Trophoblast cell (in vitro differentiated cells and primary cell): ENCODE measurements at places on chromosomes 5 and 9.

- DNase-seq: no peak
Observed at GRCh38 chr9:110282018-110282738, 25.9 kb upstream of the TXN start.

GRCh38 chr9:83681490-83681889, 26.3 kb downstream of the UBQLN1 start:
- no peak for DNase-seq

DNA sequence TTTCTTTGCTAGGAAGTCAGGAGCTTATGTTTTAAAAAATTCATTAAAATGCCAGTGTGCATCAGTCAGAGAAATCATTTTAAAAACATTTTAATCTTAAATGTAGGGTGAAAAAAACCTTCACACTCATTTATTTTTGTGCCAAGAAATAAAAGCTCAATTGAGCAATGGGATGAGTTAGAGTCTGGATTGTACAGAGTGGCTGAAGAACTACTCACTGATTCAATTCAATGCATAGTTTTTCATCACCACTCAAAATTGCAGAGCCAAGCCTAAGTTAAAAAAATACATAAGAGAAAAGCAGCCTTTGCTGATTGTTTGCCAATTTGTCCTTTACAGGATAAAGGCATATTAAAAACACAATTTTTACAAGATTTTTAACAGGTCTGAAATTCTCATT, 168.2 kb upstream of the DMRTA1 start:
- peak; percentile 3 for DNase-seq

GRCh38 chr5:150272531-150272930, 17.0 kb downstream of the CAMK2A start:
- DNase-seq: peak; percentile 29

DNA sequence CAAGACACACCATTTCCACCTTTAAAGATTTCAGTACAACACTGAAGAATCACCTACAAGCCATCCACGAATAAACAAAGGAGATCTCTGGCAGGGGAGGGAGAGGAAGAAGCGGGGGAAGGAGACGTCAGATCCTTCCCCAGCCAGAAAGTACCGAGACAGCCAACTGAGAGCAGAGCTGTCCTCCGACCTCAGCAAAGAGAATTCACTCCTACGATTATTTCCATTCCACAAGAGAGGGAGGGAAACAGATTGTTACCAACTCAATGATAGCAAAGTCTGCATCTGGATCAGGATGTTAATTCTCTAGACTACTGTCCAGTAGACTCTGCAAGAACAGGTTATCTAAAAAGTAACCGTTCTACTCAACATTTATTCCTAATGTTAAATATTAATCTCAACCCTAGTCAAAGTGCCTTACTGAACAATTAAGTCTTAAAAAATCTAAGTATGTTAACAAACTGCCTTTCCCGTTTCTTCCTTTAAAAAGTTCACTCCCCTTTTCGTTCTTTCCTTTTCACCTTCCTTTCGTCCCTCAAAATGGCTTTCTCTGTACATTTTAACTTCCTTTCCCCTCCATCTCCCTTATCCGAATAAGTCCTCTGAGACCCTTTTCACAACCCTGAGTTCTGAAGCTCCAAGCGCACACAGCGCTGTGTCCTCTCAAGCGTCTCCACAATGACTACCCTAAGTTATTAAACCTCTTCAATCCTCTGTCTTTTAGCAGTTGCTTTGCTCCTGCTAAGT, 1.4 kb downstream of the CHD1 start:
- peak; percentile 31 for DNase-seq

GRCh38 chr9:700365-701282, 140.9 kb upstream of the DMRT1 start:
- DNase-seq: no peak

- DNase-seq: no peak
Observed at GRCh38 chr9:92637326-92637725, 32.6 kb downstream of the IPPK start.

- DNase-seq: no peak
Observed at GRCh38 chr9:13552606-13553215, 273.2 kb upstream of the MPDZ start.

DNA sequence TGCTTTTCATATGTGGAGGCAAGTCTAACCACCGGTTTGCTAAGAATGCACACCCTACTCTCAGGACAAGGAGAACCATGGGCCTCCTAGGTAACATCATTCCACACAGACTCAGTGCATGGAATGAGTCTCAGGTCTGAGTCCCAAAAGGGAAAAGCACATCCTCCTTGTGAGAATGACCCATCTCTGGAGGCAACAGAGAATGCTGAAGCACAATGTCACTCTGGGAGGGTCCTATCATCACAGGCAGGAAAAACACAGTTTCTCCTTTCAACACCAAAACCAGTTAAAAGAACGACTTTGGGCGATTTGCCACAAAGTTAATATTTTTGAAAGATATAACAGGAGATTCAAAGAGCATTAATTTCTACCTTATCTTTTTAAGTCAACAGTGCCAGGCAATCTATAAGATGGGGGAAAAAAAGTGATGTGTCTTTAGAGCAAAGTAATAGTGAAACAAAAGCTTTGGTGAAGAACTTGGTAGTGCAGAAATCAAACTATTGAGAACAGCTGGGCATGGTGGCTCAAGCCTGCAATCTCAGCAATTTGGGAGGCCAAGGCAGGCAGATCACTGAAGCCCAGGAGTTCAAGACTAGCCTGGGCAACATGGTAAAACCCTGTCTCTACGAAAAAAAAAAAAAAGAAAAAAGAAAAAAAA, 97.3 kb downstream of the OXCT1 start:
- DNase-seq: no peak

DNA sequence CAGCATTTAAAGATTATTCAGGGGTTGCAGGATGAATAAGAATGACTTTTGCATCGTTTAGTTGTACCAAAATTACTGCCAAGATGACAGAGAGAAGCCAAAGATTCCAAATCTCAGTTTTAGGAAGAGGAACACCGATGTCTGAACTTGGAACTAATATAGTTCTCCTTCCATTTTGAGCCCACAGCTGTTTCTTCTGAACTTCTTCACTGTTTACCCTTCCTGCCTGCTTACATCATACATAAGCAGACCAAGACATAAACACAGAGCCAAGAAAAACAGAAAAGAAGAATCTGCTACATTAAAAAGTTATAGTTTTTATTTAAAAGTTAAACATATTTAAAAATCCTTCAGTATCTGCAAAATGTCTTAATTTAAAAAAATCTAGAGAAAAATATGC, 146.9 kb upstream of the RAPGEF1 start:
- DNase-seq: no peak

DNA sequence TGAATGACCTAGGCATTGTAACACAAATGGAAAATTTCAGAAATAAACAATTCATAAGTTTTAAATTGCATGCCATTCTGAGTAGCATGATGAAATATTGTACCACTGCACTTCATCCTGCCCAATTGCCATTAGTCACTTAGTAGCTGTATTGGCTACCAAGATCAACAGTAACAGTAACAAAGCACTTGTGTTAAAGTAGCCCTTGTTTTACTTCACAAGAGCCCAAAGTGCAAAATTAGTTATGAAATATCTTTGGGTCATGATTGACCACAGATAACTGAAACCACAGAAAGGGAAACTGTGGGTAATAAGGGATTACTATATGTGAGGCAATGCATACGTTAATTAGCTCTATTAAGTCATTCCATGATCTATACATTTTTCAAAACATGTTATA, 33.3 kb upstream of the RORB start:
- DNase-seq: no peak

DNA sequence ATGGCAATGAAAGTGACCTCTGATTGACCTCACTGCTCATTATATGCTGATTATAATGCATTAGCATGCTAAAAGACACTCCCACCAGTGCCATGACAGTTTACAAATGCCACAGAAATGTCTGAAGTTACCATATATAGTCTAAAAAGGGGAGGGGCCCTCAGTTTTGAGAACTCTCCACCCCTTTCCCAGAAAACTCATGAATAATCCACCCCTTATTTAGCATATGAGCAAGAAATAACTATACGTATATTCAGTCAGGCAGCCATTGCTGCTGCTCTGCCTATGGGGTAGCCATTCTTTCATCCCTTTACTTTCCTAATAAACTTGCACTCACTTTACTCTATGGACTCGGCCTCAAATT, 163.1 kb downstream of the ESM1 start:
- DNase-seq: no peak

DNA sequence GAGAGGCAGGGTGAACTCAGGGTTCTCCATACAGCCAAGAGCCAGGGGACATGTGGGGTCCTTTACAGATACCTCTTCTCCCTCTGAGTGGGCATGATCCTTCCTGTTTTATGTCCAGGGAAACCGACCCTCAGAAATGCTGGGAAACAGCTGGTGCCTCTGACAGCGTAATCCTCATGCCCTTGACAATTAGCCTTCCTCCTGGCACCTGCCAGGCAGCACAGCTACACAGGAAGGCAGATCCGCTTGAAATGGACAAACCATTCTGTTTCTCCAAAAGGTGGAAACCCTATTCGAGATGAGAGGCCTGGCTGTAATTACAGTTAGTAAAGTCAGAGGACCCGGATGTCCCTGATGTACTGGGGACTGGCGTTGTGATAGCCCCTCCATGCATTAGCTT, 7.2 kb downstream of the ERGIC1 start:
- DNase-seq: no peak

- DNase-seq: no peak
Observed at GRCh38 chr9:134809292-134809691, 71.3 kb upstream of the FCN2 start.
